Activated naive CD8-positive, alpha-beta T cell treated with anti-CD3 and anti-CD28 coated beads, Interleukin-2, amount 10 ng/mL, durations not matched to agents 7 days and 5 days (primary cell): ENCODE measurements at places on chromosomes 6 and 20. TPM values are rescaled to one million over a fixed set of nuclear protein-coding genes. Genes with fewer than 3 reads are reported as not detected.

- peaks cover 1% of the 10 kb centered on the region for H3K4me1 ChIP-seq
- no peaks in the 10 kb centered on the region for H3K36me3 ChIP-seq
- no peak for DNase-seq
- H3K4me3 ChIP-seq: no peak overlapping the region
These were observed 396.2 kb upstream of the SLC35B3 start for GRCh38 chr6:8831366-8832152.

GRCh38 chr20:1832634-1833033, 62.6 kb upstream of the SIRPA start:
- no peaks in the 10 kb centered on the region for H3K36me3 ChIP-seq
- no peaks in the 10 kb centered on the region for H3K4me1 ChIP-seq
- peaks cover 4% of the 10 kb centered on the region for H3K27me3 ChIP-seq
- no peak overlapping the region for H3K4me3 ChIP-seq

RCAN2 gene
- total RNA-seq: 0.37 TPM

GRCh38 chr20:36314734-36315544, 8.8 kb downstream of the DLGAP4 start:
- peak; percentile 17 for DNase-seq
- H3K27me3 ChIP-seq: peaks cover 16% of the 10 kb centered on the region
- H3K27ac ChIP-seq: no peak overlapping the region
- no peaks in the 10 kb centered on the region for H3K36me3 ChIP-seq
- H3K4me1 ChIP-seq: peaks cover 2% of the 10 kb centered on the region

- H3K27me3 ChIP-seq: peaks cover 1% of the 10 kb centered on the region
- H3K27ac ChIP-seq: no peak overlapping the region
- no peak for DNase-seq
- no peak overlapping the region for H3K4me3 ChIP-seq
- no peaks in the 10 kb centered on the region for H3K36me3 ChIP-seq
These were observed 114.5 kb upstream of the SOX4 start for GRCh38 chr6:21478883-21479539.

PI3 gene
- total RNA-seq: not detected

DNA sequence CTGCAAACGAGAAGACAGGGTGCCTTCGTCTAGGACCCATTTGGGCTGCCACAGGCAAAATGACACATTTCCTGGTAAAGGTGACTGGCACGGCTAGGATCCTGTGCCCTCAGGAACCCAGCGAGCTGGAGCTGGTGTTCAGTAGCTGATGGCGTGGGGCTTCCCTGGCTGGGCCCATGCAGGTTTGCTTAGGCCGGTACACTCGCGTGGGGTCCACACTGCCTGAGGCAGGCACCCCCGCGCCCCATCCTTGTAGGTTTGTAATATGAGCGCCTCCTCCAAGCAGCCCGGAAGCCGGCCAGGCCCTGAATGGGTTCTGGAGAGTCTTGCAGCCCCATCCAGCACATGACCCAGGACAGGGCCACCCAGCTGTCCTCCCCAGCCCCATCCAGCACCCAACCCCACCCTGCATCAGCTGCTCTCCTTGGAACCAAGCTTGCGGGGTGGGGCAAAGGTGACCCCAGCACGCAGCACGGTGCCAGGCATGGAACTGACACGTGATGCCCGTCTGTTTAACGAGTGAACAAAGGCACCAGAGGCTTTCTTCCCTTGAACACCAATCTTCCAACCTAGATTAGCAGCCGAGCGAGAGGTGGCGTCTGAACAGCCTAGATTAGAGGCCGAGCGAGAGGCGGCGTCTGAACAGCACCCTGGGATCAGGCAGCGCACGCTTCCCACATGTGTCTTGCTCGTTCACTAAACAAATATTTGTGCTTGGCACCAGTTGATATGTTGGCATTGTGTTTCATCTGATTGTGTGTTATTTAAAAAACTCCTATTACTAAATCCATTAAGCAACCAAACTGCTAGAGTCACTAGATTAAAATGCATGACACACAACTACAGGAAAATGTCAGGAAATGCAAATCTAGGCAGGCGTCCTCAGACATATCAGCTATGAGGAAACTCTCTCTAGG, 112.1 kb downstream of the DLL1 start:
- peaks cover 6% of the 10 kb centered on the region for H3K36me3 ChIP-seq
- H3K27ac ChIP-seq: no peak overlapping the region
- peaks cover 4% of the 10 kb centered on the region for H3K4me1 ChIP-seq
- no peak overlapping the region for H3K4me3 ChIP-seq
- no peak for DNase-seq

DNA sequence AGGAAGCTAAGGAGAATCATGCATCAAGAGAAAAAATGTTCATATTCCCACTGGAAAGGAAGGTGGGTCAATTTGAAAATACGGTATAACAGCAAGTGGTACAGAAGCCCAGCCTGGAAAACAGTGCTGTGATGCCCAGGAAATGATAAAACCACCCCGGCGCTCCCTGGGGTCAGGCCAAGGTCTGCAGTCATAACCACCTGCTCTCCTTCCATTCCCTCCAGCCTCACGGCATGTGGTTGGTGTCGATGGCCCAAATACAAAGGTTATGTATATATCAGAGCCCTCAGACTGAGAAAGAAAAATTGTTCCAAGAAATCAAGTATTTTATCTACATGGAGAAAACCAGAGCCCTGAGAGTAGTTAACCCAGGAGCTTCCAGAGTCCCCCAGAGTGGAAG, 208.1 kb upstream of the CDYL start:
- H3K4me3 ChIP-seq: no peak overlapping the region
- no peaks in the 10 kb centered on the region for H3K36me3 ChIP-seq
- DNase-seq: no peak
- H3K27me3 ChIP-seq: peaks cover 4% of the 10 kb centered on the region
- no peaks in the 10 kb centered on the region for H3K4me1 ChIP-seq

GRCh38 chr6:34745277-34746103, 11.8 kb upstream of the SNRPC start:
- no peak overlapping the region for H3K4me3 ChIP-seq
- H3K27ac ChIP-seq: no peak overlapping the region
- no peaks in the 10 kb centered on the region for H3K4me1 ChIP-seq
- no peaks in the 10 kb centered on the region for H3K36me3 ChIP-seq
- H3K27me3 ChIP-seq: peaks cover 2% of the 10 kb centered on the region

GRCh38 chr6:73418081-73418741, 23.6 kb downstream of the DDX43 start:
- no peaks in the 10 kb centered on the region for H3K27me3 ChIP-seq
- peak overlapping the region; percentile 74 for H3K27ac ChIP-seq
- H3K4me3 ChIP-seq: no peak overlapping the region
- H3K36me3 ChIP-seq: peaks cover 40% of the 10 kb centered on the region
- peaks cover 19% of the 10 kb centered on the region for H3K4me1 ChIP-seq

NCR2 gene
- total RNA-seq: 0.82 TPM

ESR1 gene
- 0.94 TPM for total RNA-seq

DNA sequence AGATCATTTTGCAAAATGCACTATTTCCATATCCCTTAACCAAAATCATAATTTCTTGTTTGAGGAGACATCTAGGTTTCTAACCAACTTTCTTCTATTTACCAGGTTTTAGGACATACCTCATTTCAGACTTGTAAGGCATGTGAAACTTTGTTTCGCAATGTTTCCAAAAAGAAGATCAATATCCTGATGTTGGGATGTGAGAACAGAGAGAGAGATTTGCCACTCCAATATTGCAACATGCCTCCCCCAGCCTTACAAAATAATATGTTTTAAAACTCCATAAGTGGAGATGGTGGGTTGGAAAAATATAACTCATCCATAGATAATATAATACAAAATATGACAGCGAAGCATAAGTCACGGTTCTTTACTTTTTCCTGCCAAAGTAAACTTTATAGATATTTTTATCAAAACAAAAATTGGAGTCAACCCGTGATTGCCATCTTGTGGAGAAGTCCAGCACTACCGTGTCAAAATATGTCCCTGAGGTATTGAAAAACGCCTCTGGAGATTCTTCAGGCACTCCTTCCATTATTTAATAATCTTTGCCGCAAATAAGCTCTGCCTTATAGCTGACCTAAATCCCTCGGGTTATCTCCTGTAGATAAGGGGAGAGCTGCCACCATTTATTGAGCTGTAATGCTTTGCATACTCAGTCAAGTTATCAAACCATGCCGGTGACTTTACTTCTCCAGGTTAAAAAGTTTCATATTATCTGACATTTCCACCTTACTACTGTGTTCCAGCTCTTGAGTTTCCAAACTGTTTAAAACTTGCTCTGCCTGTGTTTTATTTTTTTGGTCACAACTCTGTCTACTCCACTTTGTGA, 534.2 kb downstream of the HACE1 start:
- H3K4me3 ChIP-seq: no peak overlapping the region
- no peak overlapping the region for H3K27ac ChIP-seq
- DNase-seq: no peak
- no peaks in the 10 kb centered on the region for H3K36me3 ChIP-seq
- H3K4me1 ChIP-seq: no peaks in the 10 kb centered on the region
- H3K27me3 ChIP-seq: no peaks in the 10 kb centered on the region

DNA sequence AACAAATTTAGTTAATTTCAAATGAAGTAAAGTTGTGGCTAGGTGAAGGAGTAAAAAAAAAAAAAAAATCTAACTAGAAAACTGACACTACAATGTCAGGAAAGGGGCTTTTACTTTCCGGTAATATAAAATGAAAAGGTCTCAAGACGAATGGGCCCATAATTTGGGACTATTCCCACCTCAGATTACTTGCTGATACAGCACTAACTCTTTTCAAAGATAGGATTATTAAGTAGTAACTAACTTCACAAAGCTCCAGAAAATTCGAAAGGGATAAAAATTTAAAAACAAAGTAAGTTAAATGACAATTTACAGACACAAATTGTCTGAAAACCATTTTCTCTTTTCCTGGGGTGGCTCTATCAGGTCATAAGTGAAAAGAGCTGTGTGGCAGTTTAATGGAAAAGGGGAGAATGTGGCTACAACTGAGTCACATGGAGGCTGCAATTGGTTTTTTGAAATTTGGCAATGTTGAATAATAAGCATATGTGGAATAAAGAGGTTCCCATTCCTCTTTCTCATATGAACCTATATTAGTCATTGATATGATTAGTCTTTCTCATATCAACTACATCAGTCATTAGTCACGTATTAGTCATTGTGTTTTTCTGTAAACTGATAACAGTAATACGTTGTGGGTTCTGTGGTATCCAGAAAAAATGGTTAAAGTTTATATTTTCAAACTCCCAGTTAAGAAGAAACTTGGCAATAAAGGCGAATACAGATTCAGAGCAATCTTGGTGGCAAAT, 78.0 kb downstream of the RWDD2A start:
- no peak overlapping the region for H3K4me3 ChIP-seq
- no peak for DNase-seq
- H3K4me1 ChIP-seq: no peaks in the 10 kb centered on the region
- no peak overlapping the region for H3K27ac ChIP-seq

DNA sequence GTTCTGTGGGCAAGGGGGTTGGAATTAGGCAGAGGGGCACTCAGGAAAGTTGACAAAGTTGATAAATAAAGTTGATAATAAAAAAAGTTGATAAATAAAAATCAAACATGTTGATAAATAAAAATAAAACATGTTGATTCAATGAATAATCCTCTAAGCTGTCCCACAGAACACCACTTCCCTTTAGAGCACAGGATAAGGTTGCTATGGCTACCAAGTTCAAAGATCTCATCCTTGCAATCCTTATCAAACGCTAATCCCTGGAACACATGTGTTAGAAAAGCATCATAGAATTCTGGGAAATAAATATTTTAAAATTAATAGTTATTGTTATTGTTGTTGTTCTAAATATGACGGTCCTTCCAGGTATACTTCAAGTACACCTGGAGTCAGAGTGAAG, 33.9 kb downstream of the MBOAT1 start:
- peaks cover 2% of the 10 kb centered on the region for H3K27me3 ChIP-seq
- H3K4me3 ChIP-seq: no peak overlapping the region
- H3K36me3 ChIP-seq: peaks cover 12% of the 10 kb centered on the region
- H3K4me1 ChIP-seq: peaks cover 14% of the 10 kb centered on the region
- DNase-seq: no peak

GRCh38 chr6:148878683-148879082, 131.9 kb downstream of the UST start:
- DNase-seq: no peak
- H3K27ac ChIP-seq: no peak overlapping the region
- no peaks in the 10 kb centered on the region for H3K36me3 ChIP-seq

DNA sequence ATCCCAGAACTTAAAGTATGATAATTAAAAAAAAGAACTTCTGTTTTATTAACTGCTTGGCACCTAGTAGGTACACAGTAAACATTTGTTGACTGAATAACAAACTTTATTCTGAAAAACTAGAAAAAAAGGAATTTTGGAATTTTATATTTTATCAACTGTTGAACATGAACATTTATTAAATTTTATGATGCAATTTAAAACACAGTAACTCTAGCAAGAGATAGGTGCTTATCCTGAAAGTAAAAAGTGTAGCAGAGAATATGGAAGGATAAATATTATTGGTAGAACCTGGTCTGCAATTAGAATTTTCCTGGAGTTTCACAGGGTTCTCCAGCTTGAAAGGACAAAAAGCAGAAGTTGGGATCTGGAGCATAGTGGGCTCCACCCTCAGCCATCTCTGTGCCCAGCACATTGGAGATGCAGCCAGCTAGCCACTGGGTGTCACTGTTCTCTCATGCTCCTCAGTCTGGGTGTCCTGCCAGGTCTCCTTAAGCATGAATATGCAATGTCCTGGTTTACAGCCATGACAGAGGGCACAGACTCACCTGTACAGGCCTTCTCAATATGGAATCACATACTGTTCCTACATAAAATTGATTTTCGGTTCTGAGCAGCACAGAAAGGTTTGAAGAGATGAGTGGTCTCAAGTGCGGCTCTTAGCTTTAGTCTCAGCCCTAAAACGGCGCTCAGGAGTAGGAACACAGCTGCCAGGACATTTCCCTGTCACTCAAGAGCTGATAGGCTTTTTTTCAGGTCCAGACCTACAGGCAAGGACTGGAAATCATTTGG, 31.7 kb upstream of the IL20RA start:
- no peak overlapping the region for H3K4me3 ChIP-seq
- H3K36me3 ChIP-seq: no peaks in the 10 kb centered on the region
- H3K27ac ChIP-seq: no peak overlapping the region
- no peaks in the 10 kb centered on the region for H3K4me1 ChIP-seq
- H3K27me3 ChIP-seq: peaks cover 43% of the 10 kb centered on the region

DNA sequence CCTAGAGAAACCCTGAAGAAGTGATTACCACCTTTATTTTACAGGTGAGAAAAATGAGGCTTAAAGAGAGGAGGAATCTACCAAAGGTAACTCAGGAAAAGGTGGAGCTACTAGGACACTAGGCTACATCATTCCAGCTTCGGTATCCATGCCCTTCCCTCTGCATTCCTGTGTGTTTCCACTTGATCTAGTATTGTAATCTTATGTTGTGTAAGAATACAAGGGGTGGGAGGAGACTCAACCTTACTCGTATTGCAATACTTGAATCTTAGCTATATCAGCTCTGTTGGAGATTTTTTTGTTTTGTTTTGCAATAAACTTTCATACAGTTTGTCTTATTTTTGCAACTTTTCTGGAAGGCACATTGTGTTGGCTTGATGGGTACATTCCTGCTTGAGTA, 742.4 kb downstream of the PTPRT start:
- H3K4me1 ChIP-seq: no peaks in the 10 kb centered on the region
- DNase-seq: no peak
- H3K27me3 ChIP-seq: no peaks in the 10 kb centered on the region
- no peak overlapping the region for H3K27ac ChIP-seq
- no peaks in the 10 kb centered on the region for H3K36me3 ChIP-seq

GRCh38 chr6:164345327-164345726, 930.8 kb downstream of the QKI start:
- H3K36me3 ChIP-seq: no peaks in the 10 kb centered on the region
- H3K4me1 ChIP-seq: no peaks in the 10 kb centered on the region
- no peak overlapping the region for H3K27ac ChIP-seq
- no peaks in the 10 kb centered on the region for H3K27me3 ChIP-seq
- DNase-seq: no peak

SIM1 gene
- total RNA-seq: not detected
